ENCODE measurements at places on chromosomes 6 and 20.

- DNase-seq: peak; percentile 36
These were observed 2.6 kb upstream of the TFAP2C start for GRCh38 chr20:56626367-56627121.

GRCh38 chr6:149846321-149846720, 17.8 kb downstream of the LRP11 start:
- DNase-seq: no peak

DNA sequence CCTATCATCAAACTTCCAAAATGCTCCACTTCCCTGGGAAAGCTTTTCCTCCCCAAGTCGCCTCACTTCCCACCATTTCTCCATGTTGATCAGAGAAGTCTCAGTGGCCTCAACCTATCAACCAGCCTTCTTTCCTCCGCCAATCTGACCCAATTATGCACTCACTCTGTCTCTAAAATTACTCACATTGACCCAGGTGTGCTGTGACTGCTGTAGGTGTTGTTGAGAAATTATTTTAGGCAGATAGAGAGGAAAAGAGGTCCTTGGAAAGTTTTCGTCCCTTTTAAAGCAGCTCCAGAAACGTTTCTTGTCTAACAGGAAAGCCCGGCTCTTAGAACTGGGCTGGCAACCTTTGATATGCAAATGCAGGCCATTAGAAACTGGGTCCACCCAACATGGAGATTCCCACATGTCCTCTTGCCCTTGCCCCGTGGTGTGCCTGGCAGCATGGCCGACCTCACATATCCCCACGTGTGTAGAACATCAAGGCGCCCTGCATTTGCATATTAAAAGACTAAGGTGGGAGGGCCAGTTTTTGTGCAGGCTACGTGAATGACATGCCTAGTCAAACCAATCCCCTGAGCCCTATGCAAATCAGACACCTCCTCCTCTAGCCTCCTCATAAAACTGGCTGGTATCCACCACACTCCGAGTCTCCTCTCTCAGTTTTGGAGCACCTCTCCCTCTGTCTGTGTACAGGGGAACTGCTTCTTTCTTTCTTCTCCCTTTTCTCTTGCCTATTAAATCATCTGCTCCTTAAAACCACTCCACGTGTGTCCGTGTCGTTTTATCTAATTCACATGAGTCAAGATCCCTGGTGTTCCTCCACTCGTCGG, 12.9 kb downstream of the IPCEF1 start:
- peak; percentile 74 for DNase-seq

DNA sequence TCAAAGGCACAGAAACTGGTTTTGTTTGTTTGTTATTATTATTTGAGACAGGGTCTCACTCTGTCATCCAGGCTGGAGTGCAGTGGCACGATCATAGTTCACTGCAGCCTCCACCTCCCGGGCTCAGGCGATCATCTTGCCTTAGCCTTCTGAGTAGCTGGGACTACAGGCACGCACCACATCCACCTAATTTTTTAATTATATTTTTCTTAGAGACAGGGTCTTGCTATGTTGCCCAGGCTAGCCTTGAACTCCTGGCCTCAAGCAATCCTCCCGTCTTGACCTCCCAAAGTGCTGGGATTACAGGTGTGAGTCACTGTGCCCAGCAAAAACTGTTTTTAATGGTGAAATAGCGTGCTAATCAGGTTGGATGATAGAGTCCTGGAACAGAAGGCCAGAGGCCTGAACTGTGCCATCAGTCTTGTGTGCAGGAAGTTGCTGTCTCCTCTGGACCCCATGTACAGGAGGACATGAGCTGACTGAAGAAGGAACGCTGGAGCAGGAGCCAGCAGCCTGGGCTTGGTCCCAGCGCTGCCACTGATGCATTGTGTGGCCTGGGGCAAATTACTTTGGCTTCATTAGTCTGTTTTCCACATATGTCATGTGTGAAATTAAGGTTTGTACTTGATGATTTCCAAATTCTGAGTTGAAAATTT, 4.9 kb downstream of the TM9SF4 start:
- no peak for DNase-seq

GRCh38 chr20:15047601-15048000, 710.2 kb upstream of the FLRT3 start:
- DNase-seq: no peak

GRCh38 chr20:59810449-59811187, 122.8 kb downstream of the SYCP2 start:
- DNase-seq: peak; percentile 7

DNA sequence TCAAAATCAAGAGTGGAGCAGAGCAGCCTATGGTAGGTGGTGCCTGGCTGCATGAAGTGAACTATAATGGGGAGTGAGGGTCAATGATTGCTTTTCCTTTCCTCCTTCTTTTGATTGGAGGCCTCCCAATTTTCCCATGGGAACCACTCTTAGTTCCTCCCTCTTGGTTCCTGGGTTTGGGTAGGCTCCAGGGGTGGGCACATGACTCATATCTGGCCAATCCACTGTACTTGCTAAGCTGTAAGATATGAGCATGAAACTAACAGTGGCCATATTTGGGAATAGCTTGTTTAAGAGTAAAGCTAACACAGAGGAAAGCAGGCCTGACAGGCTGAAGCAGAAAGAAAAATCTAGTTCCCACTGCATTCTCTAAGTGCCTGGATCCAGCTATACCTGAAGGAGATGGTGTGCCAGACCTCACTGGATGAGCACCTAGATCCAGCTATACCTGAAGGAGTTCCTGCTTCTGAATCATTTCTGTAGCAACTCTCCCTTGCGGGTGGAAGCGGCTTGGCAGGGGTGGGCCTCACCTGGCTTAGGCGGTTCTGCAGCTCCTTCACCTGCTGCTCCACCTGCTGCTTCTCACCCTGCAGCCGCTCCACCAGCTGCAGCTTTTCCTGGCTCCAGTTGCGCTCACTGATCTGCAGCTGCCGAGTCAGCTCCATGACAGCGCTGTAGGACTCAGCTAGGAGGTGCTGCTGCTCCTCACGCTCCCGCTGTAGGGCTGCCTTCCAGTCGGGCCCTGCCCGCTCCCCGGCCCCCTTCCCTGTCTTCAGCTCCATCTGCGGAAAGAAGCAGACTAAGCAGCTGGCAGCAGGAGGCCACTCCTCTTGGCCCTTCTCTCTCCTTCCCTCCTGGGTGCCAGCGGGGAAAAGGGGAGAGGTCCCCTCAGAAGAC, 29.0 kb upstream of the DSN1 start:
- no peak for DNase-seq

All from colonic mucosa (tissue), 4 donors.